NCI-H2171 treated with DMSO at 0.1 percent for 48 hours (cell line): ENCODE measurements at places on chromosomes 6 and 20.
A peak's percentile ranks its signal among the peaks of the same experiment; 100 is the strongest.

GRCh38 chr6:34447910-34448309 lies 18.0 kb upstream of the PACSIN1 start:
- DNase-seq = no peak

DNA sequence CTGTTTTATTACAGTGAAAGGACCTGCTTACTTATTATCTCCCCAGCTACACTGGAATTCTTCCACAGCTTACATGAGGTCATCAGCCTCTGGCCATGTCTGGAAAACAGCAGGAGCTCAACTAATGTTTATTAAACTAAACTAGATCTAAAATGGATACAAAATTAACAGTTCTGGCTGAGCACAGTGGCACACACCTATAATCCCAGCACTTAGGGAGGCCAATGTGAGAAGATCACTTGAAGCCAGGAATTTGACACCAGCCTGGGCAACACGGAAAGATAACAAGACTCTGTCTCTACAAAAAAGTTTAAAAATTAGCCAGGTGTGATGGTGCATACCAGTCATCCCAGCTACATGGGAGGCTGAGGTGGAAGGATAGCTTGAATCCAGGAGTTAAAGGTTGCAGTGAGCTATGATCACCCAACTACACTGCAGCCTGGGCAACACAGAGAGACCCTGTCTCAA lies 220.8 kb upstream of the MARCKS start:
- no peak for DNase-seq

DNA sequence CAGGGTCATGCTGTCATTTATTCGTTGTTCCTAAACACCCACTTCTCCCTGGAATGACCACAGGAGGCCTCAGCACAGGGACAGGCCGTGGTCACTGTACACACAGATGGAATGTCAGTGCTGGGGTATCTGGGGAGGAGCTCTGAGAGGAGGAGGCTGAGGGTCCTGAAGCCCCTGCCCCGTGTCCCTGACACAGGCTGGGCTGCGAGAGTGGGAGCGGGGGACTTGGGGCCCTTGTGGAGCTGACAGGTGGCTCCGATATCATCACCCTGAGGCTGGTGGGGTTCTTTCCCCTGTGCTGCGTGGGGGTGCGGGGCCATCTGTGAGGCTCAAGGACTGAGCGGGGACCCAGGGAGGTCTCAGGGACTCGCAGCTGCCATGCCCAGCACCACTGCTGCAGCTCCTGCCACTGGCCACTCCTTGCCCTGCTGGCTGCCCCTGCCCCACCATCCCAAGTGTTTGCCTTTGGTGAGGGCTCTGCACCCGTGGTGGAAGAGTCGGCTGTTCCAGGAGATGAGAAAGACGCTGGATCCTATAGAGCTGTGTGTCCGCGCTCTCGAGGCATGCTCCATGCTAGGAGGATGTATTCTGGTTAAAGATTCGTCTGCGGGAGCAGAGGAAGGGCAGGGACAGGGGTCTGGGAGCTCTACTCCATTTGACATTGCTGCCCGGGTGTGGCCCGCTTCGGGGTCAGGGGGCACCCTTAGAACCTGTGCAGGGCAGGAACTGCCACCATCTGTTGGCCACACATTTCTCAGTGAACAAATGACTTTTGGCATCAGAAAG lies 18.9 kb downstream of the NPEPL1 start:
- DNase-seq = no peak

DNA sequence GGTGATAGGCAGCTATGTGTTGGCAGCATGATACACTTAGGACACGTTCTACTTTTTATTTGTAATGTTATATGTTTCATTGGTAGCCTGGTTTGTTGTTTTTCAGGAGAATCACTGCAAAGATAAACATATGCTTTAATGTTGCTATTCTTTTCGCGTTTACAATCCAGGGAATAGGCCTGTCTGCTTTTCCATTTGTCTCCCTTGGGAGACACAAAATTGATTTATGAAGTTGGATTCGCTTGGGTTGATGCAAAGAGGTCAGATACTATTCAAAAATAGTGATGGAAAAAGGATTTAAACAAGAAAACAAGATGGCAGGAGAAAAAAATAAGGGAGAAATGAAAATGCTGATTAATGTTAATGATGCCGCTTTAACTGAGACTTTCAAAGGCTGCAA lies 179.5 kb upstream of the SOX4 start:
- DNase-seq = peak; percentile 12
